Naive thymus-derived CD8-positive, alpha-beta T cell (primary cell): ENCODE measurements at places on chromosomes 7 and 10.

DNA sequence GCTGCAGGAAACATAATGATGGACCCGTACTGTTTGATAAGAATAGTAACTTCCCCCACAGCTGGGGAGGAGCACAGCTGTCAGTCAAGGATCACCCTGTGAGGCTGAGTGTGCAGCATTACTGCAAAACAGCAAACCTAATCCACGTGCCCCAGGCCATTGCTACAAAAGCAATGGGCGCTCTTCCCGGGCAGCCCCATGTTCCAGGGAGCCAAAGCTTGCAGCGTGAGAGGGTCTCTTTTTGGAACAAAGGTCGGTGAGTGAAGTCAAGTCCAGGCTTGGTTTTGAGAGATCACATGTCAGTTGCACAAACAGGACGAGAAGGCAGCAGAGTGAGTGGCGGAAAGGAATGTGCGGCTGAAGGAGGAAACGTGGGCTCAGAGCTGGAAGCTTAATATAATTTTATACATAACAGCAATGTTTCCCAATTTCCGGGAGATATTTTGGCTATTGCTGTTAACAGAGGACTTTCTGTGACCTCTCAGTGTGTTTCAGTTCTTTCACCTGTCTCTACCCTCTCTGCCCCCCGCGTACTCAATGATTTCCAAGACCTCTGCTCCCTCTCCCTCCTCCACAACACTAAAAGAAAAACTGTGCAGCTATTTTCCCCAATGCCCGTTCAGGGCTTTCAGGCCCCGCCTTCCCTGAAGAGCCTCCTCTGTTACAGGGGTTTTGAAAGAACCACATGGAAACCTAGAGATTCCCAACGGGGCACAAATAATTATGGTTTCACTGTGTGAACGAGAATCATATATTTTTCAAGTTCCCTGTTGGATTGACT lies 128.9 kb downstream of the MTPAP start:
- DNase-seq, result no peak

GRCh38 chr10:95447685-95448084 lies 113.5 kb downstream of the SORBS1 start:
- no peak for DNase-seq

DNA sequence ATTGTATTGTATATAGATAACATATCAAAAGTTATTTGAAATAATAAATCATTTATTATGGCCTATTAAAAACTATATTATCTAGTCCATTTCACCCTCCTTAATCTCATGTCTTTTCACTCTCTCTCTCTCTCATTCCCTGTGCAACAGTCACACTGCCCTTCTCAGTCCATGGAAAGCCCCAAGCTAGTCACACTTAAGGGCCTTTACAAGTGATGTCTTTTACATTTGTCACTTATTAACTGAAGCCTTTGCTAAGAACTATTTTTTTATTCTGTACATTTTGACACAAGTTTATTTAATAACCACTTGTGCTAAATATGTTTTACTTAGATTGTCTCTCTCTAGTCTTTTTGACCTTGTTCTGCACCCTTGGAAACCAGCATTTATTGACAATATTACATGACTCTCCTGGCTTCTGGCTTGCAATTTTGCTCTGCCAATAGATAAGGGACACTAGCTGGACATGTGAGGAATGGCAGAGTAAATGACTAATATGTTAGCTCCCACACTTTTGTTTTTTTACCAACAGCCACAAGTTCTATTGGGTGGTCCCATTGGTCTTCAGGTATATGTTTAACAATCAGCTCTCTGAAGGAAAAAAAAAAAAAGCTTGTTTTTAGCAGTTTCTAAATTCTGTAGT lies 706.8 kb upstream of the POT1 start:
- DNase-seq, result no peak

DNA sequence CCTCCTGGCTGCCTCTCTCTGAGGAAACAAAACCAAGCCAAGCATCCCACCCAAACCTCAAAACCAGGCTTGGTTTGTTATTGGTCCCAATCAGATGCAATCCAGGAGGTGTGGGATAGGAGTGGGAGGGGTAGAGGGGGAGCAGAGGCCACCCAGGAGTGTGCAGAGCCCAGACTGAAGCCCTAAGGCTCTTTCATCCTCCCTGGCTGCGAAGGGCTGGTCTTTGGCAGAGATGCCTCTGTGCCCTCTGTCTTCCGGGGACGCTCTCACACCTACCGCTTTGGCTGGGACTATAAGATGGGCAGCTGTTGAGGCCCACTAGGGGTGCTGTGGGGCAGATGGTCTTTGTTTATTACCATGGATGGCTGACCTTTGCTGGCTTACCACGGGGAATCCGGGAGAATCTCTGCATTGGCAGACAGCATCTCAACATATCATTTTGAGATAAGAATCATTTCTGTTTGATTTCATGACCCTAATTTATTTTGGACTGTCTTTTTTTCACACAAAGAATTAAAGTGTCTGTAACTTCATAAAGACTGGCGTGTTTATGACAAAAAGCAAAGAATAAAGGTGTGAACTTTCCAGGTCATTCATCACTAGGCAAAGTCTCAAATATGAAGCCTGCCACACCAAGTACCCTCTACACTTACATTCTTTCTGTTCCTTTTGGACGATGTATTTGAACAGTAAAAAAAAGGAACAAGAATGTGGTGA lies 6.5 kb upstream of the DENND2A start:
- peak; percentile 27 for DNase-seq

DNA sequence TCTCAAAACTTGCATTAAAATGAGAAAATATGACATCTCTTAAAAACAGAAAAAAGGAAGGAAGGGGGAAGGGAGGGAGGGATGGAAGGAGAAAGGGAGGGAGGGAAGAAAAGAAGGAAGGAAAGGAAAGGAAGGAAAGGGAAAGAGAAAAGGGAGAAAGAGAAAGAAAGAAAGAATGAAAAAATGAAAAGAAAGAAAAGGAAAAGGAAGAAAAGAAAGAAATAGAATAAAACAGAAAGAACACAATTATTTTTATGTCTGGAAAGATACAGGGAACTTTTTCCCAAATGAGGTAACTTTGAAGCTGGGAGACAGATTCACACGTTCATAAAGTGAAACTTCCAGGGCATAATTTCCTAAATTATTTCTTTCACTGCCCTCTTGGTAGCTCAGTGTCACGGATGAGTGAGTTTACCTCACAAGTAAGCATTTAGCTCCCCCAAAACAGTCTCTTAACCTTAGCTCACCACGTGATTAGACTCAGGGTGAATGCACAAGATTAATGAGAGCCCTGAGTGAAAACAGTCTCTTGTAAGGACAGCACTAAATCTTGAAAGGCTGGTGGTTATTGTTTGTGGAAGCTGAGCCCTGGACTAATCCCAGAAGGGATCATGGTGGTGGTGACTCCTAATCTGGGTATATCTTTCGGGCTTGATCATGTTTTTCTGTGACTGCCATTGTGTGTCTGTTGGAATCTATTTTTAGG lies 74.1 kb upstream of the HDAC9 start:
- DNase-seq, result no peak

- DNase-seq, result no peak
Observed at GRCh38 chr7:25765110-25765655, 386.8 kb upstream of the NFE2L3 start.

GRCh38 chr10:99661377-99661763 lies 2.1 kb downstream of the ENTPD7 start:
- no peak for DNase-seq

DNA sequence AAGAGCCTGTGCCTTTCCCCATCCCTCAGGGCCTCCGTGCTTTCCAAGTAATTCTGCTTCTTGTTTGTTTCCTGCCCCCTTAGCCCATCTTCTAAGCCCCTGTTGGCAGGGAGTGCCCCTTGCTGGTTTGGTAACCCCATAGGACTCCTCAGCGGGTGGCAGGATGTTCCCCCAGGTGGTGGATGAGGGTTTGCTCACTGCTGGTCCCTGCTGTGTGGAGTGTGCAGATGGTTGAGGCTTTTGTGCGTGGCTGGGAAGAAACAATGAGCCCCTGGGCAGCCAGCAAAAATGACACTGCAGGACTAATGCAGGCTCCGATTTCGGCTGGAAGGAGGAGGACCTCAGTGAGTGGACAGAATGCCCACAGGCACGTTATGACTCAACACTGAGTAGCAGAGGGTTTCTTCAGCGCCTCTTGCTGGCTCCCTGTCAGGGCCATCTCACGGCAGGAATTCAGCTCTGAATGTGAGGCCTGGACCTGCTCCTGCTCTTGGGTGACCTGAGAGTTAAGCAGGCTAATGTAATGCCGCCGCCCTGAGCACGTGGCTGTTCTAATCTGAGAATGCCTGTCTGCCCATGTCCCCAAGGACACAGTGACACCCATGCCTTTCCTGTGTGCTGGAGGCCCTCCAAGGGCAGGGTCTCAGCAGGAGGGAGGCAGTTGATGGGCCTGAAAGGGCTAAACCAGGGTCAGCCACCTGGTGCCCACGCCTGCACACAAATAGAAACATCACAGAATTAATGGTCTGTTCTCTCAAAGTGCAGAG lies 16.6 kb downstream of the BAG3 start:
- DNase-seq, result no peak

DNA sequence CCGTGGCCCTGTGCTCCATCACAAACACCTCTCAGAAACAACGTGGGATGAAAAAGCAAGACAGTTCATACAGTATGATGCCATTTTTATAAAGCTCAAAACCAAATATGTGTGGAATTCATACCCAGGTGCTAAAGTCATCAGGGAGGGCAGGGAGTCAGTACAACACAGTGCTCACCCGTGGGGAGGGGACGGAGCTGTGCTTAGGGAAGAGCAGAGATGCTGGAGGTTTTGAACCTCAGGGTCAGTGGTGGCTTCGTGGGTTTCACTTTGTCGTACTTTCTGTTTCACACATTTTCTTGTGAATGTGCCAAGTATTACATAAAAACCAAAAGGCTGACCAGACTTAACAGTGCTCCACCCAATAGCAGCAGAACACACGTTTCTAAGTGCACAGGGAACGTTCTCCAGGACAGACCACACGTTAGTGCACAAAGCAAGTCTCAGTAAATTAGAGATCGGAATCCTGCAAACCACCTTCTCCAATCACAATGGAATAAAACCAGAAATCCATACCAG lies 21.2 kb downstream of the ZMIZ2 start:
- peak; percentile 27 for DNase-seq

GRCh38 chr7:68610701-68611100 lies 987.6 kb upstream of the AUTS2 start:
- DNase-seq, result no peak

- DNase-seq, result no peak
Observed at GRCh38 chr7:157651366-157652160, 314.8 kb downstream of the DNAJB6 start.

- no peak for DNase-seq
Observed at GRCh38 chr7:150439967-150440366, 10.5 kb upstream of the GIMAP8 start.

- DNase-seq, result no peak
Observed at GRCh38 chr10:113294868-113295267, 258.0 kb upstream of the HABP2 start.

DNA sequence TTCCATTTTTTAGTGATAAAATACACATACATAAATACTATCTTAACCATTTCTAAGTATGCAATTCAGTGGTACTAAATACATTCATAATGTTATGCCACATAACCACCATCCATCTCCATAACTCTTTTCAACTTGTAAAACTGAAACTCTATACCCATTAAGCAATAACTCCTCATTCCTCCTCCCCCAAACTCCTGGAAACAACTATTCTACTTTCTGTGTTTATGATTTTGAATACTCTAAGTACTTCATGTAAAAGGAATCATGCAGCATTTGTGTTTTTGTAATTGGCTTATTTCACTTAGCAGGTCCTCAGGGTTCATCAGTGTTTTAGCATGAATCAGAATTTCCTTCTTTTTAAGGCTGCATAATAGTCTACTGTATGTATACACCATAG lies 131.8 kb downstream of the TES start:
- DNase-seq, result no peak

DNA sequence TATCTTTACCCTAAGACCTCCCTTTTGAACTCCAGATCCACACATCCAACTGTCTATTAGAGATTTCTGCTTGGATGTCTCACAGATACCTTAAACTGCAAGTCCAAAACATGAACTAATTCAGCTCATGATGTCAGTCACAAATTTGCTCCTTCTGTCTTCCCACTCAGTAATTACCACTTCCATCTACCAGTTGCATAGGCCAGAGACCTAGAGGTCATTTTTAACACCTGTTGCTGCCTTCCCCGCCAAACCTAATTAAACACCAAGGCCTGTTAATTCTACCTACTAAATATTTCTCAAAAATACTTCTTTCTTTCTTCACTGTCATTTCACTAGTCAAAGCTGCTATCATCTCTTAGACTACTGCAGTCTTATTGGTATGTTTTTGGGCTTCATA lies 8.2 kb downstream of the SLK start:
- no peak for DNase-seq

GRCh38 chr10:14624600-14624999 lies 150.1 kb downstream of the FAM107B start:
- no peak for DNase-seq

DNA sequence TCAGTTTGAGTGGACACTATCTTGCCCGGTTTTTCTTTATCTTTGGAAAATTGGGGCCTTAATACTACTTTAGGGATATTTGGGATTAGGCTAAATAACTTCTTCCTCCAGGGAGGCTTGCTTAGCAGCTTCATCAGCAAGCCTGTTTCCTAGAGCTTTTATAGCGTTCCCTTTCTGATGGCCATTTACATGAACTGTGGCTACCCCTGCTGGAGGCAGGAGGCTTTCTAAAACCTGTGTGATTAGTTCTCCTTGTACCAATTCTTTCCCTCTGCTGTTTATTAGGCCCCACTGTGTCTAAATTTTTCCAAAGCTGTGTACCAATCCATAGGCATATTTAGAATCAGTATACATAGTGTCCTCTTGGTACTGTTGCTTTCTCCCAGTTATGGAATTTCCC lies 61.7 kb upstream of the CNTNAP2 start:
- no peak for DNase-seq

DNA sequence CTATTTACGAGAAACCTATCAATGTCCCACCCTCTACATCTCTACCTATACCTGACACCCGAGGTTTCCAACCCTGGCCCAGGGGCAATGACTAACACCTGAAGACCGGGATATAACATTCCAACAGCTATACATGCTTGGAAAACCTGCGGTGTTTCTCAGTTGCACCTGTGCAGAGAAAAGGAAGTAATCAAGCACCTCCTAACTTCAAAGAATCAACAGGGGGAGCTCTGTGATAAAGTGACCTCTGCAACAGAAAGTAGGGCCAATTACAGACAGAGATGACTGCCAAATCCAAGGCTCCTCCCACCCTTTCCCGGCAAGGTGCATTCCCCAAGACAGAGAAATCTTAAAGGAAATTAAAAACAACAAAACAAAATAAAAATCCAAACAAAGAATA lies 41.3 kb downstream of the CCDC6 start:
- DNase-seq, result no peak
